ENCODE measurements at places on chromosomes 3 and 15. TPM values are rescaled to one million over a fixed set of nuclear protein-coding genes. Genes with fewer than 3 reads are reported as not detected.

GRCh38 chr3:195774917-195775316 lies 36.8 kb downstream of the MUC4 start:
- peak; percentile 72 for DNase-seq

GRCh38 chr3:40497288-40497687 lies 8.6 kb upstream of the ZNF620 start:
- no peak for DNase-seq

Gene TBC1D21
- total RNA-seq: not detected

DNA sequence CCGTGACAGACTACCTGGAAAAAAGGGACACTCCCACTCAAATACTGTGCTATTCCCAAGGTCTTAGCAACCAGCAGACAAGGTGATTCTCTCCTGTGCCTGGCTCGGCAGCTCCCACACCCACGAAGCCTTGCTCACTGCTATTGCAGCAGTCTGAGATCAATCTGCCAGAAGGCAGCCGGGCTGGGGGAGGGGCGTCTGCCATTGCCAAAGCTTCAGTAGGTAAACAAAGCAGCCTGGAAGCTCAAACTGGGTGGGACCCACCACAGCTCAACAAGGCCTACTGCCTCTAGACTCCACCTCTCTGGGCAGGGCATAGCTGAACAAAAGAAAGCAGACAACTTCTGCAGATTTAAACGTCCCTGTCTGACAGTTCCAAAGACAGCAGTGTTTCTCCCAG lies 128.4 kb upstream of the SETMAR start:
- DNase-seq: no peak

Gene CTXN2
- total RNA-seq: not detected

GRCh38 chr15:87851497-87851896 lies 405.0 kb downstream of the NTRK3 start:
- no peak for DNase-seq

GRCh38 chr15:47542312-47542989 lies 174.9 kb upstream of the SEMA6D start:
- no peak for DNase-seq

DNA sequence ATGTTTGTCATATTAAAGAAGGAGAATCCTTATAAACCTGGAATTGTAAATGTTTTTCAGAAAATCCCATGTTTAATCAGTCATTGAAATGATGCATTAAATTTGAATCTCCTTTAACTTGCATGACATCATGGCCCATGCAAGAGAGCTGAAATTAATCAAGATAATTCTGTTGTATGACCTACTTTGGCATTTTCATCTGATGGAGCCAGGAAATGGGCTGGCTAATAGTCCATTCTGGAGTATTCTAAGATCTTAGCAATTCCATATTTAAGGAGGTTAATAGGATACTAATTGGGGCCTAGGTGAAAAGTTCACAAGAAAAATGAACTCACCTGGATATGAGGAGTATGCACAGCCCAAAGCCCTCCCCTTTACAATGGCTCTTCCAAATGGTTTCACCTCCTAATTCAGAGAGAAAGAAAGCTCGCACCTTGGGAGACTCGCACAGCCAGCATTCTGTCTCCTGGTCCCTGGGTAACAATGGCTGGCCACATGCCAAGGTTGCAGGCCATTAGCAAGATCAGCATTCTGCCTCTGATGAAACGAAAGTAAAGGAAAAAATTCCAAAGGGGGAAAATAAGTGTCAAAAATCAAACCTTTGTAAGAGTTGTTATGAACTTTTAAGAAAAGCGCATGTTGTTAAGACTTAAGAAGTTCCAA lies 786.4 kb downstream of the MCTP2 start:
- DNase-seq: peak; percentile 18

All from SK-MEL-5 (cell line).